Non-pigmented ciliary epithelial cell (primary cell): ENCODE measurements at places on chromosomes 6 and 20.

DNA sequence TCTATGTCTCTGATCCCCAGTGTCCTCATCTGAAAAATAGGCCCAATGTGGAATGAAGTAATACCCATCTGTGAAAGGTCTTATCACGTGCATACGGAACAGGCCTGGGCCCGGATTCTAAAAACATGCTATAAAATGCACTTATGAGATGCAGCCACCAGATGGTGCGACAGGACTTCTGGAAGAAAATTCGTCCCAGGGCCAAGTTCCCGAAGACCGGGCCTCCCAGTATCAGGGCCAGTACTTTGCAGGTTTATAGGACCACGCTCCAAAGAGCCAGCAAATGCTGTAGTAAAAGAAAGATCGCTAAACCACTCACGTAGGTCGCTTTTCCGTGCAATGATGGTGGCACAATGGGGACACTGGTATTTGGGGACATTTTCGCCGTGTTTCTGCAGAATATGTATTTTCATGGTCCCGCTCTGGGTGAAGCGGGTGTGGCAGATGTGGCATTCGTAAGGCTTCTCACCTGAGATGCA, 10.6 kb downstream of the CTCFL start:
- DNase-seq, result no peak

DNA sequence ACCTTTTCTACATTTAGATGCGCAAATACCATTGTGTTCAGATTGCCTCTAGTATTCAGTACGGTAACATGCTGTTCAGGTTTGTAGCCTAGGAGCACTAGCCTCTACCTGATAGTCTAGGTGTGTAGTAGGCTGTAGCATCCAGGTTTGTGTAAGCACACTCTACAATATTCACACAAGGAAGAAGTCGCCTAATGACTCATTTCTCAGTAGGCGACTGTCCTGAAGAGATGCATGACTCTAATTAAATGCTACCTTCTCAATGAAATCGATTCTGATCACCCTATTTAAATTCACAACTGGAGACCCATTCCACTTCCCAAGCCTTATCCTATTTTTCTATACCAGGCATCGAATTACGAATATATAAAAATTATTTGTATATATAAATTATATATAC, 1.3 kb downstream of the MCUR1 start:
- DNase-seq, result no peak

DNA sequence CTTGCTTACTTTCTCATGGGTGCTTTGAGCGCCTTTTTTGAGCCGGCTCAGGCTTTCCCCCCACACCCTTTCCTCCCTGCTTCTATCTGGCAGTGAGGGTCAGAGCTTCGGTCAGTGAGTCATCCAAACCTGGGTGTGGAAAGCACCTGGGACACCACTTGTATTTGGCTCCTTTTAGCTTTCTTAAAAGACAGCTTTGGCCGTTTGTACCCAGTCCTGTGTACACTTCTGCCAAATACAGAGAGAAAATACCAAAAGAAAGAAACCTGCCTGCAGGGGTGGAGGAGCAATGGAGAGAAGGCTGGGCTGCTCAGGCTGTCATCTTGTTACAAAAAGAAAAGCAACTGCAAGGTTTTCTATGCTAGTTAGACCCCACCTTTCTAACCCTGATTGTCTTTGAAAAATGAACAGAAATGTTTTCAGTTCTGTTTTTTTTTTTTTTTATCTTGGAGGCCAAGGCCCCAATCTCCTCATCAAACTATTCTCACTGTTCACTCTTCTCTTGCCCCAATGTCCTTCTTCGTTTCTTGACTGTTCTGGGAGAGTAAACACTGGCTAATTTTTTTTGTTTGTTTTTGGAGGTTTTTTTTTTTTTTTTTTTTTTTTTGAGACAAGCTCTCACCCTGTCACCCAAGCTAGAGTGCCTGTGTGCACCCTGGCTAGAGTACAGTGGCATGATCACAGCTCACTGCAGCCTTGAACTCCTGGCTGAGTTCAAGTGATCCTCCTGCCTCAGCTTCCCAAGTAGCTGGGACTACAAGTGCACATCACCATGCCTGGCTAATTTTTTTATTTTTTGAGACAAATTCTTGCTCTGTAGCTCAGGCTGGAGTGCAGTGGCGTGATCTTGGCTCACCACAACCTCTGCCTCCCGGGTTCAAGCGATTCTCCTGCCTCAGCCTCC, 76.4 kb downstream of the SSR1 start:
- DNase-seq, result no peak

DNA sequence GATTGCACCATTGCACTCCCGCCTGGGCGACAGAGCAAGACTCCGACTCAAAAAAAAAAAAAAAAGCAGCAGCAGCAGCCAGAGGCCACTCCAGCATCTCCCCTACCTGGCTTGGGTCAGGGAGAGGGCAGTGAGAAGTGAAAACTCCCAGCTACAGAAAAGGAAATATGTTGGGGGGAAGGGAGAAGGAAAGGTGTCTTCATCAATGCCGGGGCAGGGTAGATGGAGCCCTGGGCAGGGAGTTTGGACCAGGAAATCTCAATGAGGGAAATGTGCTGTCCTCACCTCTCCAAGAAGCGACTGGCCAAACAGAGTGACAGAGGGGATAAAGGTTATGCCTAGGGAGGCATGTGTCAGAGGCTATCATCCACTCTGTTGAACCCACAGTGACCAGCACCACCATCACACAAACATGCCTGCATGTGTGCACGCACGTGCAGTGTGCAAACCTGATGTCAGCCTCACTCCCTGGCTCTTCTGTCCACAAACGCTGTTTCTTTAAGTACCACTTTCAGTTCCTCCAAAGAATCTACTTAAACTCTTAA, 887 bp upstream of the AIF1 start:
- no peak for DNase-seq

DNA sequence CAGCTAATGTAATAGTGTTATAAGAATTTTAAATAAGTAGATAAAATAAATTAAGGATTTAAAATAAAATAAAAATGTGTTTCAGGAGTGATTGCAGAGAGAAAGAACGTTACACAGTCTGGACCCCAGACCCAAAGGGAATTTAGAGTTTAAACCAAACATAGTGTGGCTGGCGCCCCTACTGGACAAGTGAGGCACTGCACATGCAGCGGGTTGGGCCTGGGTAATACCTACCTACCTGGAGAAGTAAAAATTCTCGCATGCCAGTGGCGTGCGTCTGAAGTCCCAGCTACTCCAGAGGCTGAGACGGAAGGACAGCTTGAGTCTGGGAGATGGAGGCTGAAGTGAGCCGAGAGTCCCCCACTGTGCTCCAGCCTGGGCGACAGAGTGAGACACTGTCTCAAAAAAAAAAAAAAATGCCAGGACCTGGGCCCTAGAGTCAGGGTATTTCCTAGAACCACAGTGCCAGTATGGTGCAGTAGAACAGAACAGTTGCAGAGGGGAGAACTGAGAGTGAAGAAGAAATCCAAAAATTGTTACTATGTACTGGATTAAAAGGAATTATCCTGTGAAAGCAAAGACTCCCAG, 71.4 kb upstream of the TCF21 start:
- no peak for DNase-seq

DNA sequence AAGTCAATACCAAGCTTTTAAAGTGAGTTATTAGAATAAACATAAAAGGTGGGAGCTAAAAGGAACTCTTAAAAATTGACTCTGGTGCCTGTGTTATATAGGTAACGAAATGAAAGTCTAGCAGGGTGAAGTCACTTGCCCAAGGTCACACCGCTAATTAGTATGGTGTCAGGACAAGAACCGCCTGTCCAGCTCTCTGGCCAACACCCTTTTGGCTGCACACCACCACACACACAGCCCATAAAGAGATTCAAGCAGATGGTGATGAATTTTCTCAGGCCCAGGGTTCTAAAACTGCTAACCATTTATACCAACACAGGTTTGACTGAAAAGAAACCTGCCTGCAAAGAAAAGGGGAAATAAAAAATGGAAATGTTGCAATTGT, 20.2 kb downstream of the GFOD1 start:
- no peak for DNase-seq

GRCh38 chr6:112188906-112189305, 65.5 kb downstream of the LAMA4 start:
- DNase-seq, result peak; percentile 63

GRCh38 chr20:23939063-23939462, 49.5 kb downstream of the GGTLC1 start:
- no peak for DNase-seq
